Inflammatory macrophage treated with lipopolysaccharide for 1 hour (primary cell): ENCODE measurements at places on chromosomes 12 and 14.

DNA sequence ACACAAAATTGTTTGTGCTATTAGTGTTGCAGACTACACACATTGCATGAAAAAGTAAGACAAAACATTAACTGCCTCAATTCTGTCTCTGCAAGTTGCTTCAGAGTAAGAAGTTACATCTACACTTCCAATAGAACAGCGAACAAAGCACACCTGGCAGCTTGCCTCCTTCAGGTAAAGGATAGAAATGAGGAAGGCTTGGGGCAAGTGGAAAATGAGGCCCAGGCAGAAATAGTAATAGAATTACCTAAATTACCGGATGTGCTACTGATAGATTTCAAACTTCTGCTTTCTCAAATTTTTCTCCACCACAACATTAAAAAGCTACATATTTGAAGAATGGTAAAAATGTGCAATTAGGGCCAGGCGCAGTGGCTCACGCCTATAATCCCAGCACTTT, 37.7 kb downstream of the CCDC175 start:
- no peak for DNase-seq

GRCh38 chr12:1920971-1921370, 2.5 kb upstream of the CACNA2D4 start:
- DNase-seq = peak; percentile 57

GRCh38 chr14:77378701-77379100, 1.5 kb downstream of the SAMD15 start:
- DNase-seq = peak; percentile 44

- DNase-seq = no peak
Measured at GRCh38 chr12:92550661-92551060, 152.1 kb upstream of the PLEKHG7 start.

GRCh38 chr12:124700810-124701592, 133.6 kb upstream of the NCOR2 start:
- DNase-seq = no peak

GRCh38 chr14:95463171-95463901, 53.1 kb downstream of the SYNE3 start:
- DNase-seq = no peak

GRCh38 chr12:53803703-53804102, 51.9 kb upstream of the CISTR start:
- DNase-seq = no peak

- DNase-seq = no peak
Measured at GRCh38 chr12:10226086-10226485, 13.4 kb downstream of the GABARAPL1 start.

- DNase-seq = no peak
Measured at GRCh38 chr12:120539303-120539702, 5.1 kb downstream of the RNF10 start.

- no peak for DNase-seq
Measured at GRCh38 chr14:64038841-64039542, 186.2 kb downstream of the SYNE2 start.

DNA sequence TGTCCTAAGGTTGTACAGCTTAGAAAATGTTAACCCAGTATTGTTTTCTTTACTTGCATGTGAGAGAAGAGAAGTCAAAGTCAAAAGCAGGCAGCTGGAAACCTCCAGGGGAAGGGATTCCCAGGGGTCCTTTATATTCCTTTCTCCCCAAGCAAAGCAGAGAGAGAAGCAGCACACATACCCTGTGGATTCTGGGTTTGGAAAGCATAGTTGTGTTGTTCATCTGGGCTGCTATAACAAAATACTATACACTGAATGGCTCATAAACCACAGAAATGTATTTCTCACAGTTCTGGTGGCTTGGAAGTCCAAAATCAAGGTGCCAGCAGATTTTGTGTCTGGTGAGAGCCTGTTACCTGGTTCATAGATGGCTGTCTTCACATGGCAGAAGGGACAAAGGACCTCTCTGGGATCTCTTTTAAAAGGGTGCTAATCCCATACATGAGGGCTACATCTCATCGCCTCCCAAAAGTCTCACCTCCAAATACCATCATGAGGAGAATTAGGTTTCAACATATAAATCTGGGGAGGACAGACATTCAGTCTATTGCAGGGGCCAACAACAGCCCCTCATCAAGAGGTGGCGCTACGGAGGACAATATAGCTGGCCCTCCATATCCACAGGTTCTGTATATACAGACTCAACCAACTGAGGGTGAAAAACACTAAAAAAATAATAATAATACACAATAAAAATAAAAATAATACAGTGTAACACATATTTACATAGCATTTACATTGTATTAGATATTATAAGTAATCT, 19.3 kb upstream of the PCNX1 start:
- no peak for DNase-seq

DNA sequence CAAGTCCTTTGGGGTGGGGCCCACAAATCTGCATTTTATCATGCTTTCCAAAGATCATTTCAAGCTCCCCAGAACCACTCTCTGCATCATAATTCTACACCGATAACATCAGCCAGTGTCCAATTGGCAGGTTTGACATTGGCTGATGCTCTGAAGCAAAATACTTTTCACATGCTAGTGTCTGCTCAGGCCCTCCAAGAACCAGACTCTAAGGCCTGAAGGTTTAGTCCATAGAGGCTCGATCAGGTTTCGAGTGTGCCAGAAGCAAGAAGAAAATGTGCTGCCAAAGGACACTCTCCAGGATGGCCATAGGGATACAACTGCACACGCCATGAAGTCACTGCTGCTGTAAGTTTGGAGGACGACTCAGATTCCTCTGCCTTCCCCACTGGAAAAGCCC, 280.3 kb downstream of the KSR2 start:
- no peak for DNase-seq

DNA sequence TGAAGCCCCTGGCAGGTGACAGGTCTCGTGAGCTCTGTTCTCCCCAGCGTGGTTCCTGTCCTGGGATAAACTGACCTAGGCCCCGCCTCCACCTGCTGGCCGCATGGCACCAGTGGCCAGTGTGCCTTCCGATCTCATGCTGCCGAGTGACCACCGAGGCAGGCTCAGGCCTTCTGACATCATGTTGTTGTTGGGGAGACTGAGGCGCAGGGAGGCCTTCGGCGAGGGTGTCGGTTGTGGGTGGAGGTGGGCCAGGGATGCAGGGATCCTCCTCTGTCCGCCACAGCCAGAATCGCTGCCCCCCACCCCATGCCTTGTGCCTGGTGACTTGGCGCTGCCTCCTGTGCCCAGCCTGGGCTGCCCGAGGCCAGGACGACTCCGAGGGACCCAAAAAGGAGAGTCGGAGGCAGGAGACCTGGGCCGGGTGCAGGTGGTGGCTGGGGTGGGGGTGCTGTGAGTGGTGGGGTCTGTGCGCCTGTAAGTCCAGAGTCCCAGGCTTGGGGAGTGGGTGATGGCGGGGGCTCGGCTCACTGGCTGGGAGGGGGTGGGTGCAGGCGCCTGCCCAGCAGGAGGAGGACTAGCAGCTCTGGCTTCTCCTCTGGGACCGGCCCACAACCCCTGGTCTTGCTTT, 24.3 kb downstream of the ASPG start:
- no peak for DNase-seq

DNA sequence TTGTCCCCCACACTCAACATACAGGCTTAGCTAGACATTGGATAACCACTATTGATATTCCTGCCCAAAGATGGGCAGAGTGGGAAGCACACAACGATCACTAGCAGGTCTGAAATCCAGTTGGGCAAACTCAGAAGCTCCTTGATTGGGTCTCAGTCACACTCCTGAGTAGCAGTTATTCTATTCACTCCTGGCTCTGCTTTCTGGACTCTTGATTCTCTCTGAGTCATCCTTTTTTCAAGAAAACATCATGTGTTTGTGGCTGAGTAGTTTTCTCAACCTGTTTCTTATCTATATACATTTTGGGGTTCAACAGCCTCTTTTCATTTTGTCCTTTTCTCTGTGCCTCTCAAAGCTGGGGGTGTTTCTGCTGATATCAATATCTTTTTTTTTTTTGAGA, 46.0 kb upstream of the MANSC4 start:
- no peak for DNase-seq

DNA sequence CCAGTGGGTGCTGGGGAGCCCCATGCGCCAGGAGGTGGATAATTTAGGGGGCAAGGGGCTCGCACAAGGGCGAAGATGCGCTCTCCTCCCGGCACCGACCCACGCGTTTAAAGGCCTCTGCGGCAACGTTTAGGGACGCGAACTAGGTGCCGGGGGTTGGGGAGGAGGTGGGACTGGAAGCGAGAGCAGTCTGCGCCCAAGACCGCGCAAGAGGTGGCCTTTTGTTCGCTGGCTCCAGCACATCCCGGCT, 1.3 kb downstream of the SLC38A1 start:
- DNase-seq = no peak

GRCh38 chr14:69547701-69548348, 26.8 kb downstream of the CCDC177 start:
- DNase-seq = no peak

GRCh38 chr12:91889910-91890309, 255.7 kb downstream of the BTG1 start:
- no peak for DNase-seq

GRCh38 chr12:131012279-131013069, 58.8 kb downstream of the ADGRD1 start:
- no peak for DNase-seq

DNA sequence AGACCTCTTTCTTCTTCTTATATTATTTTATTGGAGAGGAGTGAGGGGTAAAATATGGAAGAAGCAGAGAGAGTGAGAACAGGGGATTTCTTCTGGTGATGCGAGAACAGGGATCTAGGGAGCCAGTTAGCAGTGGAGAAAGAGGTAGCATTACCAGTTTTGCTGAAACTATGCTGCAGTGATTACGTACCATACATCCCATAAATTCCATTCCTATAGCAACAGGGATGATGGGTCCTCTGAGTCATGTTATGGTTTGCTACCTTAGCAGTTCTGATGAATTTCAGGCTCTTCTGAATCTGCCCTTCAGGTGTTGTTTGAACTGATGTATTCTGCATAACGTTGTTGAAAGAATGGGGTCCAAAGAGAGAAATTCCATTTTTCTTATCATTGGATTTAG, 625.4 kb upstream of the LRFN5 start:
- DNase-seq = no peak

DNA sequence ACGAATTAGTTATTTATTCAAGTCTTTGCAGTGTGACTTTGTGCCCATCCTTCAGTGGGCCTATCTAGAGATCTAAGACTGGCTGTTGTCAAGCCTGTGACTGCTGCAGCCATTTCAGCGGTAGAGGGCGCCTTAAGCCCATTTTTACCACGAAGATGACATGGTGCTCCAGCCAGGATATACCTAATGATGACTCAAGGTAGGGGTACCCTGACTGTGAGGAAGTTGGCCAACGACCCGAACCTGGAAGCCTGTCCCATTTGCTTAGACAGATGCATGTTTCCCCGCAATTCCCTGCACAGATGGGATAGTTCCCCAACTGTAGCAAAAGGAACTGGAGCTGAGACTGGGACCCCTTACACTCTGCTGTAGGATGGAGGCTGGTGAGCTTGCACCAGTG, 41.3 kb downstream of the RAB3IP start:
- no peak for DNase-seq

GRCh38 chr12:19209661-19210060, 80.1 kb downstream of the PLEKHA5 start:
- no peak for DNase-seq

GRCh38 chr14:22200977-22201605, 387.9 kb downstream of the DAD1 start:
- DNase-seq = peak; percentile 39

- DNase-seq = no peak
Measured at GRCh38 chr12:2642896-2643425, 151.8 kb upstream of the FKBP4 start.

DNA sequence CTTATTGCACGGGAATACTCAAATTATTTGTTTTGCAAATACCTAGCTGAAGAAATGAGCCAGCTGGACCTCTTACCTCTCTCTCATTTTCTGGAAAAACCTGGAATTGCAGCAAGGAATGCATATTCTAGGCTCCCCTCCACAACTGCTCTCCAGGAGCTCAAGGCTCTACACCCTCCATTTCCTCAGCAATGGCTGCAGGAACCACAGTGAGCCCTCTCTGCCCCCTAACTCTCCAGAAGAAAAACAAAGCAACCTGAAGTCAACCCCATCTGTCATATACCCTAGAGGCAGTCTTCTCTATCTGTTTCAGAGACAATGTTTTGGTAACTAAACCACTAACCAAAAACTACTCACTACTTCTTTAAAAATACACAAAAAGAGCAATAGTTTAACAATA, 221.6 kb downstream of the SLC25A21 start:
- no peak for DNase-seq

DNA sequence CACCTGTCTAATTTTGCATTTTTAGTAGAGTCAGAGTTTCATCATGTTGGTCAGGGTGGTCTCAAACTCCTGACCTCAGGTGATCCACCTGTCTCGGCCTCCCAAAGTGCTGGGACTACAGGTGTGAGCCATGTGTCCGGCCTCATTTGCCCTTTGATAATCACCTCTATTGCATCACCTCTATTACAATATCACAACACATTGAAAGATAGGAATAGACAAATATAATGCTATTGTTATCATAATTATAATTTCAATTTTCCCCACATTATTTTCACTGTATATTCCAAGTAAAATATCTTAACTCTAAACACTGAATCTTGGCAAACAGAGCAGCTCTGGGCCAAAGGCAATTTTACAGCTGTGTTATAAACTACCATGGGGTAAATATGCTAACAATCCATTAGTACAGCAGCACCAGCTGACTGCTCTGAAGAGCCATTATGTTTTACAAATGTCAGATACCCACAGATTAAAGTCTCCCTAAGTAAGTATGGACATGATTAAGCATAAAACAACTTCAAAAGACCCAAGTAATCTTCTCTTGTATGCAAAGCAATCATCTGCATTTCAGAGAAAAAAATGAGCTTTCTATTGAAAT, 173.2 kb downstream of the MED13L start:
- DNase-seq = no peak

DNA sequence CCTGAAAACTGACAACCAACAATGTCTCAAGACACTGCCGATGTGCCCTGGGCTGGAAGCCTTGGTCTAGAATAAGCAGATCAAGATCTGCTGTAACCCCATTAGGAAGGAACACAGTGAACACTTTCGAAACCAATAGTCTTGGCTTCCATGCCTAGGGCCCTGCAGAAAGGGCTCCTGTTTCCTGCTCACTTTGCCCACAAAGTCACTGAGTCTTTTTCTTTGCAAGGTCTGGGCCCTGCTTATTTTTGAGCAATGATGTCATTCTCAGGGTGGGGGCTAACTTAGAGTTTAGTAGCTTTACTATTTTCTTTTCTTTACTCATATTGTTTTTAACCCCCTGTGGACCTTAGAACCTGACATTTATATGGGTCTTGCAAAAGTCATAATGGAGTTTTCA, 704.2 kb upstream of the TMEM132C start:
- no peak for DNase-seq

DNA sequence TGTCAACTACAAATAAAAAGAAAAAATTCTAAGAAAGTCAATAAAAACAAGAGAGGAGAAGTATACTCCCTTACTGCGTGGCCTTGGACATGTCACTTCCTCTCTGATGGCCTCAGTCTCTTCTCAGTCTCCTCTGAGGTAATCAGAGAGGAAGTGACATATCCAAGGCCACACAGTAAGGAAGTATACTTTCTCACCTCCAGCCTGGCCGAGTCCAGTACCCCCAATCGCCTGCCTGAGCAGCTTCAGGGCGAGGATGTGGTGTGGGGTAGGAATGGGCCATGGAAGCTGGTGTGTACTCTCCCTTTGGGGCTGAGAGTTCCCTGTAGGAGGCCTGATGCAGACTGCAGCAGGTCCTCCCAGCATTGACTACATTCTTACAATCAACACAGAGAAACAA, 15.8 kb downstream of the VDR start:
- peak; percentile 86 for DNase-seq

- no peak for DNase-seq
Measured at GRCh38 chr12:109738878-109739665, 25.4 kb downstream of the FAM222A start.
